ENCODE measurements at places on chromosomes 1 and 21.

DNA sequence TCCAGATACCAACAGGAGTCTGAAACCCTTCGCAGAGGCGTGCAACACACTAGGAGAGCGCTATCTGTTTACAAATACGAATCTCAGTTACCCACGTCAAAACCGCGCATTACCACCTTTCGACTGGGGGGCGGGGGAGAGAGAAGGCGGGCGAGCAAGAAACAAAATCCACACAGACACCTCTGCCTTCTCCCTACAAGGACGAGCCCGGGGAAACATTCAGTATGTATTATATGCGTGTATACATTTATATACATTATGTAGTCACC is 722 bp downstream of the TUT4 start:
- DNase-seq, result no peak

- DNase-seq, result no peak
These were observed 198.7 kb upstream of the PBX1 start for GRCh38 chr1:164360265-164360664.

DNA sequence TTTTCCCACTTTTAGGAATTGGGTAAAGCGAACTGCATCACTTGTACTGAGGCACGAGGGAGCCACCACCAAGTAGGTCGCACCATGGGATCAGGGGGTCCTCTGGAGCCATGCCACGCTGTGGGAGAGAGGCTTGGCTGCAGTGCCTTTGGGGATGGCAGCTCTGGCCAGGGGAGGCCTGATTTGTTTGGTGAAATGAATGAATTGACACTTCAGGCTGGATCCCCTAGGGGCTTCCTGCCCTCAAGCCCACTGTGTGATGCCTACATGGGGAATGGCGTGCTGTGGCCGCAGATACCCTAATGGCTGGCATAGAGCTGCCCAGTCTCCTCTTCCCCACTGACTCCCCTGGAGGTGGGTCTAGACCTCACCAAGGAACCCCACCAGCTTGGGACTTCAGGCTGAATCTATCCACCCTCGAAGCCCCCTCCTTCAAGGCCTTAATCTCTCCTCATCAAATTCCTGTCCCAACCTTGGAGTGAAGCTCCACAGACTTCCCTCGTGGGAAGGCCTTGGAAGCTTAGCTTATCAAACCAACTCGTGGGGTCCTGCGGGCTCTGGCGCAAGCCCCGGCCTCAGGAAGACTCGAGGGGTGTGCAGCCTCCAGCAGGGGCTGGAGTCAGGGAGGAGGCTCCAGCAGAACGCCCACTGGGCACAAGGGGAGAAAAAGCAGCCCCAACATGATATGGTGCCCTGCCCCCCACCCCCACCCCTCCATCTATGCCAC is 64.6 kb downstream of the VWA5B1 start:
- no peak for DNase-seq

DNA sequence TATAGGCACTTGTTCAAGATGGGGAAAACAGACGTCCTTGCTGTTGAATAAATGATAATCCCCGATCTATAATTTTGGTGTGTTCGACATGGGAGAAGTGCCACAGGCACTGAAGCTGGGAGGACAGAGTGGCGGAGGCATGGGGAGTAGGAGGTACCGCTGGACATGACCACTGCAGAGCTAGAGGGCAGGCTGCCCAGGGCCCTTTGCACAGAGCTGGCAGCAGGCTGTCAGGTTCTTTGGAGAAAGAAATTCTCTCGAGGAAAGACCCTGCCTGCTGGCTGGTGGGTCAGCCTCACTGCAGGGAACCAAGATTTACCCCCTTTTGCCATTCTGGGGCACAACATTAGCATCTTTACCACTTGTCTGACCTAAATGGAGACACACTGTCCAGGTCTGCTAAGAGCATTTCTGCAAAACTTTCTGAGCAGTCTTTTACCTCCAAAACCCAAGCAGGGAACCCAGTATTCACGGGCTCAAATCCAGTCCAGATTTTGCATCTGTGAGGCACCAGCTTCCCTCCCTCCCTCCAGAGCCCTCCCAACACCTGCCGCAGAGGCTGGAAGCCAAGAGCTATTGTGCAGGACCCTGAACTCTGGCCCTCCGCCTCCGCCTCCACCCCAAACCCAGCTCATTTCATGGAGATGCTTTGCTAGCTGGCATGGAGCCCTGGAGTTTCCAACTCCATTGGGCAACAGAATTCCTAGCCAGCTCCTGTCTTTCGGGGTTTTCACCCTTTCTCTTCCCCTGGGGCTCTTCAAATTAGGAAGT is 142.3 kb downstream of the PLXNA2 start:
- DNase-seq, result no peak

DNA sequence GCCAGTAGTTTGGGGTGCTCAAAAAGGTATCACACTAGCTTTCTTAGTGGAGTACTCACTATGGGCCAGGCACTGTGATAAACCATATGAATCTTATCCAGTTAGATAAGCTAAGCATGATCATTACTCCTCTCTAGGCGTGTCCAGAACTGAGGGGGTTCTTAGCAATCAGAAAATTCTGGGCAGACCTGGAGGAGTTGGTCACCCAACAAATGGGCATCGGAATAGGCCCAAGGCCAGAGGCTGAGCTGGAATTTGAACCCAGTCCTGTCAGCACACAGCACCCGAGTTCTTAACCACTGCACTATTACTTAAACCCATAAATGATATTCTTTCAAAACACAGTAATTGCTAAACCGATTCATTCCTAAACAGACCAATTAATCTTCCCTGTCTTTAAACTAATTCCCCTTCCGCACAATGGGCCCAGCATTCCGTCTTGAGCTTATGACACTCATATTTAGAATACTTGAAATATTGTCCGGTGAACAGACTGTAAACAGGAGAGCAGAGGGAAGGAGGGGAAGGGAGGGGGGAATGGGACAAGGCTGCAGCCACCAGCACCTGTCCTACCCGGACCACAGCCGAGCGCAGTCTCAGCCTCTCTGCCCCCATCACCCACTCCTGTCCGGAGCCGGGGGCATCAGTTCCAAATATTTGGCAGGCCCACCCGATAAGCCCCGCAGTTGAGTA is 113.0 kb upstream of the GADD45A start:
- DNase-seq, result no peak

GRCh38 chr1:170536924-170537551 is 5.1 kb downstream of the GORAB start:
- DNase-seq, result no peak

GRCh38 chr1:216945538-216946080 is 222.4 kb upstream of the ESRRG start:
- no peak for DNase-seq
